Muscle of back (tissue), 13 donors: ENCODE measurements at places on chromosomes 1 and 21. TPM values are rescaled to one million over a fixed set of nuclear protein-coding genes. Genes with fewer than 3 reads are reported as not detected.

DNA sequence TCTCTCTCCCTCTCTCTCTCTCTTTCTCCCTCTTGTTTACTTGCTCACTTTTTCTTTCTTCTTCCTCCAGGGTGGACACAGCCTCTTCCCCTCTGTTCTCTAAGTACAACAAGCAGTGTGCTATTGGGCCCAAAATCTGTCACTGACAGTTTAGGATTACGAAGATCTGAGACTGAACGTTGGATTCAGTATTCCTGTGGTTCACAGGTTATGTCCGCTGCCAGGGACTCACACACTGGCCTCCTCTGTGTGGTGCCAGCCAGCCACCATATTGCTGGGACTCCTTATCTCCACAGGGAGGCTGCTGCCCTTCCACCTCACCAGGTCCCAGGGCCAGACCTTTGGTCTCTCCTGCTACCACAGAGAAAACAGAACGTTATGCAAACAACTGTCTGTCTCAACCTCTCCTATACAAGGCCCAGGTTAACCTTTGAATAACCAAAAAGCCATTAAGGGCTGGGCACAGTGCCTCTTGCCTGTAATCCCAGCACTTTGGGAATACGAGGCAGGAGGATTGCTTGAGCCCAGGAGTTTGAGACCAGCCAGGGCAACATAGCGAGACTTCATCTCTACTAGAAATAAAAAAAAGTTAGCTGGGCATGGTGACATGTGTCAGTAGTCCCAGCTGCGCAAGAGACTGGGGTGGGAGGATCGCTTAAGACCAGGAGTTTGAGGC is 171.9 kb upstream of the RAB4A start:
- DNase-seq: no peak

The THBS3 gene
- polyA plus RNA-seq: 70.2 TPM

The MATN1 gene
- 0.36 TPM for polyA plus RNA-seq

The GSTM1 gene
- 0.28 TPM for polyA plus RNA-seq

- no peak for DNase-seq
These were observed 279.5 kb downstream of the DUSP10 start for GRCh38 chr1:221462345-221462744.

DNA sequence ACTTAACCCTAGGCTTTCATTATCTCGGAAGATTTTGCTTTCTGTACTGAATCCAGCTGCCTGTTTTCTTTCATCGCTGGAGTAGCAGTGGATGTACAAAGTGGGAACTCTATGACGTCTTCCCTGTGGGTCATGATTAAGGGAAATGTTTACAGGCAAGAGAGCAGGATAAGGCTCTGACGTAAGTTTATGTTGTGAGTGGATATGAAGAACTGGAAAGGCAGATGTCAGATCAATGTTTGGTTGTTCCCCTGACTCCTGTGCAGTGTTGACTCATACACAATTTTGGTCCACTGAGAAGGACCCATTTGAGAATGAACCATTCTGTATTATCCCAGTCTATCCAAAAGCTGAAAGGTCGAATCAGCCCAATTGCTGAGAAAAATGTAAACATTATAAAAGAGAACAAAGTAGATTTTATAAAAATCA is 292.4 kb downstream of the GRIK1 start:
- DNase-seq: no peak

- DNase-seq: no peak
These were observed 323.2 kb downstream of the AMY1C start for GRCh38 chr1:104072915-104073371.
